ENCODE measurements at places on chromosomes 2 and 18.

- no peak for DNase-seq
These were observed 1.3 kb upstream of the PPM1B start for GRCh38 chr2:44167311-44167907.

- no peak for DNase-seq
These were observed 74.2 kb downstream of the DOCK10 start for GRCh38 chr2:224968051-224968450.

DNA sequence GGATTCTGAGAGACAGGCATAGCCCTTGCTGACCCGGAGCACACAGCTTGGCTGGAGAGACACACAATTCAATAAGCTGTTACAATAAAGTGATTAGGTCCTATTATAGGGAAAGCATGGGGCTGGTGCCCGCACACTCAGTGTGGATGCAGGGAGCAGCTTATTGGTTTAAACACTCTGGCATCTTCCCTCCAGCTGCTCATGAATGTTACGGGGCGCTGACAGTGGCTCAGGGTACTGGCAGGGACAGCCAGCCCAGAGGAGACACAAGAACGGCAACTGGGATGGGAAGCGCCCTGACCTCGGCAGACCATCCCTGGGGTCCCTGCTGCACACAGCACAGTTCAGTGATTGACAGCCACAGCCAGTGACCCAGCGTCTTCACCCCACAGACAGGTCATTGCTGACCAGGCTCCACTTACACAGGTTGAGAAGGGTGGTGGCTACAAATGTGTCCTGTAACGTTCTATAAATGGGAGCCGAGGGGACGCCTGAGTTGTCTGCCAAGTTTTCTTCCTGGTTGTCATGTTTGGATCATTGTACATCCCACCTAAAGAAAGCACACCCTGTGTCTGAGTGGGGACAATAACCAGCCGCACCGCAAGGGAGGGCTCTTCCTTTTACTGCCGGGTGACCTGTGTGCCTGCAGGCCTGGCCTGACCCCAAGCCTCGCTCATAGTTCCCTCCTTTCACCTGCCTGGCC lies 60.3 kb downstream of the SH3BP4 start:
- no peak for DNase-seq

DNA sequence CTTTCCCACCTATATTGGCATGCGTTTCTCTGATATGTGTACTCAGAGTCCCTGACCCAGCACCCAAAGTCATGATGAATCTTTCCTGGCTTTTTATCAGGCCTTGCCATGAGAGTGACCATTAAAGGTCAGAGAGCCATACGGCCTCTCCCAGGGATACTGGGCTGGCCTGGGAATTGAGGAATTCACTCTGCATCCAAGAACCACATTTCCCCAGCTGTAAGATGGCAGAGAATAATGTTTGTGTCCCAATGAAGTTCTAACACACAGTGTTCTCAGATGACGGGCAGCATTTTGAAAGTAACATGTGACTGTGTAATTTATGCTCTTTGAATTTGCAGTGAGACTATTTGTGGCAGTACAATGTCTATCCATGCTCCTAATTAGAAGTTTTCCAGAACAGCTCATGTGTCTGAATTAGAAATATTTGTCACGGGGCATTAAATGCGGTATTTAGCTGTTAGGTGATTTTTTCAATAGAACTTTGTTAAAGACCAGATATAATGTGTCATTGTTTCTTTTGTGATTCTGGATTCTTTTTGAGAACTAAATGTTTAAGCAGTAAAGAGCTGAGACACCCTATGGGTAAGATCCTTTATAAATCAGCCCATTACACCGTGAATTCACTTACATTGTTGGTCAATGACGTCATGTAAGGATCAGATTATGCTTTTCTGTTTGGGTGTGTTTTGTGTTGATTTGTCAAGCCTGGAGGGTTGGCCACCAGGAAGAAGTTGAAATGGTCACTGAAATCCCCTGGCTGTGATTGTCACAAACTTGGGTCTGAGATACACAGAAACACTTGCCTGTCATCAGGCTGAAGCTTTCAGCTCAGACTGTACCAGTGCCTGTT lies 7.3 kb upstream of the SLC3A1 start:
- DNase-seq, result no peak

GRCh38 chr2:240926516-240927389 lies 20.6 kb downstream of the CROCC2 start:
- no peak for DNase-seq

DNA sequence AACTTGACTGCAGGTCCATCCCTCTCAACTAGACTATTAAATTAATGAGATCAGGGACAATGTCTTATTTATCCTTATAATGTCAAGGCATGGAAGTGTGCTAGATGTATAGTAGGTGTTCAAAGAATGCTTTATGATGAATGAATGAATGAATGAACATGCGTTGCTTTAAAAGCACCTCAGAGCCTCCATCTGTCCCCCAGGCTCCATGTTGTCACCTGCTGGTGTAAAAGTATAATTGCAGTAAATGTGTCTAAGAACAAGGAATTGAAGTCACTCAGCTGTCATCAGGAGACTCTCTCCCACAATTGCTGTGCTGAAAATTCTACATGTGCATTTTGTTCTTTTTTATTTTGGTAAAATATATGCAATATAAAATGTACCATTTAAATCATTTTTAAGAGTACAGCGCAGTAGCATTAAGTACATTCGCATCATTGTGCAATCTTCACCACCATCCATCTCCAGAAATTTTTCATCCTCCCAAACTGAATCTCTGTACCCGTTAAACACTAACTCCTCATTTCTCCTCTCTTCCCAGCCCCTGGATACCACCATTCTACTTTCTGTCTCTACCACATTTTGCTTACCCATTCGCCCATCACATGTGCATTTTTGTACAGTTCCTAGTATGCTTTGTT lies 52.6 kb downstream of the GNAL start:
- DNase-seq, result no peak

DNA sequence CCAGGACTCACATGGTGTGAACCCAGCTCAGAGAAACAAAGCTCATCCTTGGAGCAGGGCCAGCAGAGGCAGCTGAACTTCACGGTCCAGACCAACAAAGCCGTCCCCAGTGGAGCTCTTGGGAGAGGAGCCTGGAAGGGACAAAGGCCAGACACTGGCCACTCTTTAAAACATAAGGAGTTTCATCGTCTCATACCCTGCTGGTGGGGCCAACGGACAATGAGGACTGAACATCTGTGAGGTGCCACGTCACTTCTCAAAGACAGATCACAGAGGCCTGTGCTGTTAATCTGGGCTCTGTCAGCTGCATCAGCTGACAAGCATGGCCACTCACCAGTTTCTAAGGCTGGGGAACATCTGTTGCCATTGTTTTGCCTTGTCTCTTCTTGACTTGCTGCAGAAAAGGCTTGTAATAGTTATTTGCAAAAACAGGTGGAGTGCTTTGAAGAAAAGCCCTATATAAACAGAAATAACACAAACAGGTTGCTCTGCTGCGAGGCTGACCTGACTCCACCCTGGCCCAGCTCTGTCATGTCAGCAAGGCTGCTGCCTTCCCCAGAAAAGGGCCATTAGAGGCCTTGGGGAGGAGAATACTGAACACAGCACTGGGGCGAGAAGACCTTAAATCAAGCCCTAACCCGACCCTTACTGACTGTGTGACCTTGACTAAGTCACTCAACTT lies 68.1 kb upstream of the DAPL1 start:
- no peak for DNase-seq

DNA sequence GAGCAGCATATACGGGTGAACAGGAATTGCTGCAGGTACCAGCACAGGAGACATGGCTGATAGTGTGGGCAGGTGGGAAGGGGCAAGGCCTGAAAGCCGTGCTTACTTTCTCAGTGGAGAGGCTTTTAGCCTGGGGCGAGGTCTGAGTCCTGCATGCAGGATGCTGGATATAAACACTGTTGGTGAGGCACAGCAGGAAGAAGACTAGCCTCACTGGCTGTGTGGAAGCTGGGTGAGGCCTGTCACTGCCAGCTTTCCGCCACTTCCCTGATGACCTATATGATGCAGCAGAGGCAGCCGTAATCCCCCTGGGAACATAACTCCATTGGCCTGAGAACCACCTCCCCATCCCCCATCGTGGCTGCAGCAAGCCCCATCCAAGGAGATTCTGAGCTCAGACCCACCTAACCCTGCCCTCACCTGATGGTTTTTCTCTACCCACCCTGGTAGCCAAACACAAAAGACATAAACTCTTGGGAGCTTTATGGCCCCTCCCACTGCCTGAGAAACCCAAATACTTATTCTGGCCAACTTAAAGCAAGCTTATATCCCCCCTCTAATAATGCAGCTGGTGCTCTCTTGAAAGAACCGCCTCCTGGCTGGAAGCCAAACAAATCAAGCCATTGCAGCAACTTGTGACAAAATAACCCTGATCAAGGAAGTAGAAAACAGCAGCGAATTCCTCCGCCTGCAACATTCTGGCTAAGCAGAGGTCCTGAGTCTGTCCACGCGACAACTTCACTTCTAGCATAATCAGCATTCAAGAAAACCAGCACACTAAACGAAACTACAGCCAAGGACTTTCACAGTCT lies 54.6 kb upstream of the DSC1 start:
- DNase-seq, result no peak

DNA sequence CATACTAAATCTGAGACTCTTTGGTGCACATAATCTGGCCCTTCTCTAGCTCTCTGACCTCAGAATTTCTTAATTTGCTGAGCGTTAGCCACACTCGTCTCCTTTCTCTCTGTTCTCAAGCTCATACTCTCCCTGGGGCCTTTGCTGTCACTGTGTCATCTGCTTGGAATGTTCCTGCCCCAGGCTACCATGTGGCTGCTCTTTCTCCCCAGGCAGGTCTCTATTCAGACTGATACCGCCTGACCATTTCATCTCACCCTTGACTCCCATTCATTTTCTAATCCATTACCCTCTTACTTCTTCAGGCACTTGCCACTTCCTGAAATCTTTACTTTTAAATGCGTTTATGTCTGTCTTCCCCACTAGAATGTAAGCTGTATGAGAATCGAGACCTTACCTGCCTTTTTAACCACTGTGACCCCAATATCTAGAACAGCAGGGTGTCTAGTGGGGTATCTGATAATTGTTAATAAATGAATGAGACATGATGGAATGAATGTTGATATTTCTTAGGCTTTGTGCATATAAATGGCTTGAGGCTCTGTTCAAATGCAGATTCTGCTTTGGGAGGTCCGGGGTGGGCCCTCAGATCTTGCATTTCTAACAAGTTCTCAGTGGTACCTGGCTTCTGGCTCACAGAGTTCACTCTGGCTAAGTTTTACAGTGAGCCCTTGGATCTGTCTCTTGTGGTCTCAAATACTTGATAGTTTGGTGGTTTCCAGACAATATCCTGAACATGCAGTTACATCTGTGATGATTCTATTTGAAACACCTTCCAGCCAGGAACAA lies 89.9 kb upstream of the EPC2 start:
- DNase-seq, result no peak

- DNase-seq, result no peak
These were observed 55.9 kb downstream of the FEZ2 start for GRCh38 chr2:36541891-36542595.

- no peak for DNase-seq
These were observed 86.2 kb upstream of the HAAO start for GRCh38 chr2:42878581-42878980.

- DNase-seq, result no peak
These were observed 147.6 kb downstream of the LDLRAD4 start for GRCh38 chr18:13366131-13366530.

- DNase-seq, result no peak
These were observed at the start of gene RNPEPL1 for GRCh38 chr2:240567872-240568677. Gene RNPEPL1 (plus strand): TSS chr2:240568484. CDS start chr2:240568587, 103 bp downstream.

DNA sequence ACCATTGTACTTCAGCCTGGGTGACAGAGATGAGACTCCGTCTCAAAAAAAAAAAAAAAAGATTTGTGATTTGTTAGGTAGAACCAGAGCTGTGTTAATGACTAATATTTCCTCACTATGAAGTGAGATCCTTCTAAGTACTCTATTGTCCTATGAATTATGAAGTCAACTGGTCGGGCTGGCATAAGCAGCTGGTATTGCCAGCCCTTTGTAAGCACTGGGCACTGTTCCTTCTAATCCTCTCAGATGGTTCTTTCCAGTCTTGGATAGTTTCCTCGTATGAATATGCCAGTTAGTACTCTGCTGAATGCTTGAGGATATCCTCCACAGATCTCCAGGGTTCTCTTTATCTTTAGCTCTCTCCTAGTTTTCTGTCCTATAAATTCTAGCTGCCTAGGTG lies 223.1 kb upstream of the SP5 start:
- no peak for DNase-seq

- no peak for DNase-seq
These were observed 311.1 kb downstream of the TXNL1 start for GRCh38 chr18:56327191-56327885.

GRCh38 chr18:21857871-21858270 lies 117.3 kb downstream of the MIB1 start:
- no peak for DNase-seq

DNA sequence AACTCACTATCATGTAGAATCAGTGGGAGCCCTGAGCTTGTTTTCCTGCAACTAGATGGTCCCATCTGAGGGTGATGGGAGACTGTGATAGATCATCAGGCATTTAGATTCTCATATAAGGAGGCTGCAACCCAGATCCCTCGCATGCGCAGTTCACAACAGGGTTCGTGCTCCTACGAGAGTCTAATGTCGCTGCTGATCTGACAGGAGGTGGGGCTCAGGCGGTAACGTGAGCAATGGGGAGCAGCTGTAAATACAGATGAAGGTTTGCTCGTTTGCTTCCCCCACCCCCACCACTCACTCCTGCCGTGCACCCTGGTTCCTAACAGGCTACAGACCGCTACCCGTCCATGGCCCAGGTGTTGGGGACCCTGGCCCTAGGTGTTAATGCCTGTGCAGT lies 113.6 kb downstream of the RNF144A start:
- DNase-seq, result peak; percentile 65

DNA sequence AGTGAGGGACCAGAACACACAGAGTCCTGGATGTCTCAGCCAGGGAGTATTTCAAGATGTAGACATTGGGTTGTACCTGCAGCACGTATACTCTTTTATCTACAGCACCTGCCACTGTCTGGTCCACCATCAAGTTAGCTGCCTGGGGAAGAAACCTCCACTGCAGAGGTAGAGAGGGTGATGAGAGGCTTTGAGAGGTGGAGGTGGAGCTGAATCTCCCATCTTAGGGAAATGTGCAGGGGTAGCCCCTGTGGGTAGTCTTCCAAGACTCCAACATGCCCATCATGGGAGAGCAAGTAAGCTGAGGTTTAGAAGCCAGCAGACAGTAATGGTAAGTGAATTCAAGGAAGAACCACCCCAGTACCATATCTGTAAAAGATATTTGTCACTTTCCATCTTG lies 93.3 kb upstream of the CELF4 start:
- DNase-seq, result no peak
